ENCODE measurements at places on chromosomes 16 and 17. TPM values are rescaled to one million over a fixed set of nuclear protein-coding genes. Genes with fewer than 3 reads are reported as not detected.

GRCh38 chr17:51848451-51848850 lies 310.1 kb downstream of the CA10 start:
- H3K27me3 ChIP-seq: peaks cover 34% of the 10 kb centered on the region
- no peak for DNase-seq
- no peak overlapping the region for H3K27ac ChIP-seq
- no peak overlapping the region for H3K4me3 ChIP-seq
- H3K4me1 ChIP-seq: no peaks in the 10 kb centered on the region
- no peaks in the 10 kb centered on the region for H3K36me3 ChIP-seq

GRCh38 chr17:69620363-69620762 lies 205.9 kb downstream of the MAP2K6 start:
- DNase-seq: no peak
- no peak overlapping the region for H3K4me3 ChIP-seq
- H3K27ac ChIP-seq: no peak overlapping the region
- peaks cover 3% of the 10 kb centered on the region for H3K27me3 ChIP-seq
- H3K4me1 ChIP-seq: no peaks in the 10 kb centered on the region

GRCh38 chr16:12096157-12096777 lies 119.7 kb downstream of the SNX29 start:
- DNase-seq: no peak
- H3K4me1 ChIP-seq: peaks cover 58% of the 10 kb centered on the region
- no peak overlapping the region for H3K4me3 ChIP-seq
- H3K36me3 ChIP-seq: peaks cover 3% of the 10 kb centered on the region

GRCh38 chr16:53150769-53151168 lies 96.0 kb downstream of the CHD9 start:
- H3K4me1 ChIP-seq: peaks cover 5% of the 10 kb centered on the region
- H3K36me3 ChIP-seq: peaks cover 10% of the 10 kb centered on the region
- no peak for DNase-seq

The MLYCD gene
- 5.2 TPM for total RNA-seq

The CLEC10A gene
- not detected for total RNA-seq

- H3K36me3 ChIP-seq: no peaks in the 10 kb centered on the region
- no peaks in the 10 kb centered on the region for H3K27me3 ChIP-seq
- peaks cover 57% of the 10 kb centered on the region for H3K4me1 ChIP-seq
- no peak overlapping the region for H3K27ac ChIP-seq
- no peak overlapping the region for H3K4me3 ChIP-seq
Observed at GRCh38 chr16:11160676-11161115, 95.3 kb downstream of the SOCS1 start.

DNA sequence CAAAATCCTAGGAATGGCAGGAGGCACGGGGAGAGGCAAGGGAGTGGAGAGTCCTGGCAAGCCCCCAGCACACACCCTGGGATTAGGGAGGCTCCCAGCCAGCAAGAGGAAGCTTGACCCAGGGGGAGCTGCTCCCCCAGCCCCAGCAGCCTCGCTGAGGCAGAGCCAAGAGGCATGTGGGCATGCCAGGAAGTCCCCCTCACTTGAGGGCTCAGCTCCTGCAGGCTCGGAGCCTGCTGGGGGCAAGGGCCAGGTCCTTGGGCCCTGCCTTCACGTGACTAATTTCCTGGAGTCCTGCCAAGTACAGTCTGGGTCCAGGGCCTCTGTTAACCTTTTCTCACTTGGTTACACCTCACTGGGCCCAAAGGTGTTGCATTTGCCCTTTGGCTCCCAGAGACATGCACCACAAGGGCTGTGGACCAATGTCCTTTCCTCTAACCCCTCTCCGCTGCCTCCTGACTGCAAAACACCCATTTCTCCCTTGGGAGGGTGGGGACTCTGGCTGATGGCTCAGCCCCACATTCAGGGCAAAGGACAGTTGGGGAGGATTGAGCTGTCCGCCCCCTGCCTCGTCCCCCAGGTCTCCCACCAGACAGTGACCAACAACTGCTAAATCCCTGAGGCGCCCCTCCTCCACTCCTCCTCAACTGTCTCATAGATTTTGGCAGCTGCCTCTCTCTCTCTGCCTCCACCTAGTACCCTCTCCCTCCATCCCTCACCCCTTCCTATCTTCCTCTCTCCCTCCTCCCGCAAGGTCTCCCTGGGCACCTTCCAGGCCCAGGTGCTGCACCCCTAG lies 4.4 kb upstream of the SLC47A2 start:
- H3K4me3 ChIP-seq: no peak overlapping the region
- no peaks in the 10 kb centered on the region for H3K36me3 ChIP-seq
- H3K27me3 ChIP-seq: no peaks in the 10 kb centered on the region
- no peak overlapping the region for H3K27ac ChIP-seq
- no peak for DNase-seq

The LRRC37A3 gene
- total RNA-seq: 21.2 TPM

DNA sequence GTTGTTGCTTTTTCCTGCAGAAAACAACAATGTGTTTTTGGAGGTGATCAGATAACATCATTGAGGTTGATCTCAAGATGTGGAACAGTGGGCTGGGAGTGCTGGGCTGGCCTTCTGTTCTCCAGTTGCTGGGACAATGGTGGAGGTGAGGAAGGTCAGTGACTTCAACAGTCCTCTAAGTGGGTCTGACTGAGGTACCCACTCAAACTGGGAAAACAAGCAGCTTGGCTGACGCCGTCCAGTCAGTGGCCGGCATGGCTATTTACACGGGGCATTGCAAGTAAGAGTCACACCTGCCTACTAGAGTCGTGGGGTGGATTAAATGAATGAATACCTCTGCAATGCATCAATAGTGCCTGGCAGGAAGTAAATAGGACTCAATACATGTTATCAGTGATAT lies 386.7 kb upstream of the ZFHX3 start:
- H3K4me3 ChIP-seq: no peak overlapping the region
- H3K4me1 ChIP-seq: peaks cover 16% of the 10 kb centered on the region
- no peak for DNase-seq
- no peaks in the 10 kb centered on the region for H3K36me3 ChIP-seq

DNA sequence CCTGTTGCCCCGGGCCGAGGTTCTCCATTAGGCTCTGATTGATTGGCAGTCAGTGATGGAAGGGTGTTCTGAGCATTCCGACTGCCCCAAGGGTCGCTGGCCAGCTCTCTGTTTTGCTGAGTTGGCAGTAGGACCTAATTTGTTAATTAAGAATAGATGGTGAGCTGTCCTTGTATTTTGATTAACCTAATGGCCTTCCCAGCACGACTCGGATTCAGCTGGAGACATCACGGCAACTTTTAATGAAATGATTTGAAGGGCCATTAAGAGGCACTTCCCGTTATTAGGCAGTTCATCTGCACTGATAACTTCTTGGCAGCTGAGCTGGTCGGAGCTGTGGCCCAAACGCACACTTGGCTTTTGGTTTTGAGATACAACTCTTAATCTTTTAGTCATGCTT lies 74.2 kb downstream of the HAPSTR1 start:
- no peak overlapping the region for H3K27ac ChIP-seq
- no peaks in the 10 kb centered on the region for H3K27me3 ChIP-seq
- DNase-seq: no peak
- no peak overlapping the region for H3K4me3 ChIP-seq
- H3K4me1 ChIP-seq: no peaks in the 10 kb centered on the region

DNA sequence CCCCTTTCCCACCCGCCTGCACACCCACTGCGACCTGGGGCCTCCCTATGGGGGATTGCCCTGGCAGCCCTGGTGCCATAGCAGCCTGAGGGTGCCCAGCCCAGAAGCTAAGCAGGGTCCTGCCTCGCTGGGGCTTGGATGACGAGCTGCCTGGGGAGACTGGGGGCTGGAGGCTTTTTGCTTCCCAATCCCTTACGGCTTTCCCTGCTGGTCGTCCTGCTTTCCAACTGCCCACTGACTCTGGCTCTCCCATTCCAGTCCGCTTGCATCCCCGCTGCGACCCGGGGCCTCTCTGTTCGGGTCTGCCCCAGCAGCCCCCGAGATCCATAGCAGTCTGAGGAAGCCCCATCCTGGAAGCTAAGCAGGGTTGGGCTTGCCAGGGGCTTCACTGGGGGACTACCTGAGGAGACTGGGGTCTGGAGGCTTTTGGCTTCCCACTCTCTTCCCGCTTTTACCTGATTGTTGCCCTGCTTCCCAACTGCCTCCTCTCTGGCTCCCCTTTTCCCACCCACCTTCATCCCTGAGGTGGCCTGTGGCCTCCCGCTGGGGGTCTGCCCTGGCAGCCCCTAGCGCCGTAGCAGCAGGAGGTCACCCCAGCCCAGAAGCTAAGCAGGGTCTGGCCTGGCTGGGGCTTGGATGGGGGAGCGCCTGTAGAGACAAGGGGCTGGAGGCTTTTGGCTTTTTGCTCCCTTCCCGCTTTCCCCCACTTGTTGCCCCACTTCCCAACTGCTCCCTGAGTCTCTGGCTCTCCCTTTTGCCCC lies 2292.8 kb downstream of the TP53TG3F start:
- no peaks in the 10 kb centered on the region for H3K27me3 ChIP-seq
- H3K27ac ChIP-seq: no peak overlapping the region
- H3K36me3 ChIP-seq: peaks cover 7% of the 10 kb centered on the region
- DNase-seq: no peak

- no peak overlapping the region for H3K27ac ChIP-seq
- no peak overlapping the region for H3K4me3 ChIP-seq
- H3K4me1 ChIP-seq: no peaks in the 10 kb centered on the region
- no peak for DNase-seq
- H3K36me3 ChIP-seq: no peaks in the 10 kb centered on the region
Observed at GRCh38 chr17:43924558-43924957, 17.2 kb upstream of the MPP2 start.

The KRT33B gene
- not detected for total RNA-seq

DNA sequence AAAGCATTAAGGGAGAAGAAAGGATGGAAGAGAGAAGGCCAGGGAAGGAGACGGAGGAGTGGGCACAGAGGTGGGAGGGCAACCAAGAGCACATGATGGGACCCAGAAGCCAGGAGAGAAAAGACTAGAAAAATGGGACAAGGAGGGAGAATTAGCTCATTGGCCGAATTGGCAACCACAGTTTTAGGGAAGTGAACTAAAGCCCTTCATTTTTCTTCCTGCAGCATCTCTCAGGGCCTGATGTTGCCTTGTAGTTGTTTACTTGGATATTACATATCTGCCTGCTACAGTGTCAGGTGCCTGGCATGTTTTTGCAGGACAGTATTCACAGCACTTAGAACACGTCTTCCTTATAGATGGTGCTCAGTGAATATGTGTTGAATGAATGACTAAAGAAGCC lies 19.0 kb downstream of the EMP2 start:
- peaks cover 18% of the 10 kb centered on the region for H3K36me3 ChIP-seq
- H3K27me3 ChIP-seq: no peaks in the 10 kb centered on the region
- H3K4me3 ChIP-seq: no peak overlapping the region
- H3K4me1 ChIP-seq: no peaks in the 10 kb centered on the region
- H3K27ac ChIP-seq: no peak overlapping the region

DNA sequence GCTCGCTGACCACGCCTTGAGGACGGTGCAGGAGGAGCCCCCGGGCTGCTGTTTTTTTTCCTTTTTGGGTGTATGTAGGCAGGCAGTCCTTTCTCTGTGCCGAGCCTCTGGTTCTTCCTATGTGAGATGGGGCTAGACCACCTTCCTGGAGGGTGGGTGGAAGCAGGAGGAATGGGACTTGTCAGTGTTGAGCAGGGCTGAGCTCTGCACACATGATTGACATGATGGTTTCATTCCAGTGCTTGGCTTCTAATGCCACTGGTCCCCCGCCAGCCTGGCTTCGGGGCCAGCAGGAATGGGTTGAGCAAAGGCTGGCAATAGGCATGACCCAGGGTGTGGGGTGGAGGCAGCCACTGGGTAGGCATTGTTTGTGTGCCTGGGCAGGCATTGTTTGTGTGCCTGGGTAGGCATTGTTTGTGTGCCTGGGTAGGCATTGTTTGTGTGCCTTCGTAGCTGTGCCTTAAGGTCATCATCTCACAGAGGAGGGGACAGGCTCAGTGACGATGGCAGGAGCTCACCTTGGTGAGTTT lies 14.2 kb upstream of the ADCY7 start:
- no peak for DNase-seq
- H3K27me3 ChIP-seq: peaks cover 3% of the 10 kb centered on the region
- no peak overlapping the region for H3K4me3 ChIP-seq
- no peak overlapping the region for H3K27ac ChIP-seq
- H3K4me1 ChIP-seq: peaks cover 33% of the 10 kb centered on the region

- H3K4me3 ChIP-seq: no peak overlapping the region
- no peak overlapping the region for H3K27ac ChIP-seq
- no peaks in the 10 kb centered on the region for H3K27me3 ChIP-seq
- no peak for DNase-seq
- no peaks in the 10 kb centered on the region for H3K4me1 ChIP-seq
Observed at GRCh38 chr16:79071424-79071823, 529.1 kb downstream of the MAF start.

The WSCD1 gene
- 93.3 TPM for total RNA-seq

The HOXB1 gene
- total RNA-seq: 2.7 TPM

The BAIAP3 gene
- total RNA-seq: 3.4 TPM

DNA sequence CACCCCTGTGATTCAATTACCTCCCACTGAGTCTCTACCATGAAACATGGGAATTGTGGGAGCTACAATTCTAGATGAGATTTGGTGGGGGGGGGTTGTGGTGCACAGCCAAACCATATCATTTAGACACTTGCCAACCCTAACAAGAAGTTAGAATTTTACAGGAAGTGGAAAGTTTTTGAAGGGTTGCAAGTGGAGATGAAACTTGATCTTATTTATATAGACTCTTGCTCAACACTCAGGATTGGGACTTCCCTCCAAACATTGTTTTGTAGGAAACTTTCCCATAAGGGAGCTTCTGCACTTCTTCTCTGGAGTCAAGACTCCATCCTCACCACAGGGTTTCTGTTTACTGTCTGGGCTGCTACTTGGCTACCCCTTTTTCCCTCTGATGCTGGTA lies 266.7 kb upstream of the CDH11 start:
- H3K36me3 ChIP-seq: no peaks in the 10 kb centered on the region
- H3K27ac ChIP-seq: no peak overlapping the region
- no peaks in the 10 kb centered on the region for H3K4me1 ChIP-seq
- no peaks in the 10 kb centered on the region for H3K27me3 ChIP-seq

- H3K4me3 ChIP-seq: peak overlapping the region; percentile 18
- H3K4me1 ChIP-seq: peaks cover 29% of the 10 kb centered on the region
- no peaks in the 10 kb centered on the region for H3K27me3 ChIP-seq
- no peak for DNase-seq
- peak overlapping the region; percentile 14 for H3K27ac ChIP-seq
- H3K36me3 ChIP-seq: peaks cover 5% of the 10 kb centered on the region
Observed at GRCh38 chr16:65548470-65548869, 426.6 kb upstream of the CDH11 start.

DNA sequence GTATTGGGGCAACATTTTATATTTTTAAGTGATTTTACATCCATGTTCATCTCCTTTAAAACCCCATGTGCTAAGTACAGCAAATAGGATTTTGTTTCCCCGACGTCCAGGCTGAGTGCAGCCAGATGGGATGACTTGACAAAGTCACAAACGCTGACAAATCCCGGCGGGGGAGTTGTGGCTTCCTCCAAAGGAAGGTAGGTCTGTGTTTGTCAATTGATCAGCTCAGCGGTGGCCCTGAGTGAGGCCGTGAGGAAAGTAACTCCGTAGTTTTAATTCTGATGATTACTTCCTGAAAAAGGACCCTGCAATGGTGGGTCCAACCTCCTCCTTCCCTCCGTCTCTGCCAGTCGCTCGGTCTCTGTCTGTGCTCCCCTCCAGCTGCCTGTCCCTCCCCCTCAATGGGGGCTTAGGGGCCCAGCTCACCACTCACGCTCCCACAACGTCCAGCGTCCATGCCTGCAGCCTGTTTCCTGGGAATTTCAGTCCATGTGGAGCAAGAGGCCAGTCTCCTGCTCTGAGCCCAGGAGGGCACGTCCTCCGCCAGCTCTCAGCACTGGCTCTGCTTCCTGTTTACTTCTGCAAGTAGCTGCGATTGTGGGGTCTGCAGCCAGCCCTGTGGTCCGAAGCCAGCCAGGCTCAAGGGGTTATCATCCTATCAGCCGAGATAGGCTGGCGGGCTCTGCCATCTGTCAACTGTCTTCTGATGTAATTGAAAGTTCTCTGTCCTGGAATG lies 209.4 kb upstream of the FOXF1 start:
- peaks cover 73% of the 10 kb centered on the region for H3K27me3 ChIP-seq
- no peaks in the 10 kb centered on the region for H3K36me3 ChIP-seq
- peak overlapping the region; percentile 48 for H3K27ac ChIP-seq
- no peak for DNase-seq
- peaks cover 37% of the 10 kb centered on the region for H3K4me1 ChIP-seq

The NLRC5 gene
- total RNA-seq: not detected

All from neural crest cell (in vitro differentiated cells).